ENCODE measurements at places on chromosomes 11 and 22.

- DNase-seq: no peak
These were observed 55.1 kb upstream of the CLDN5 start for GRCh38 chr22:19579115-19579811.

GRCh38 chr11:128039140-128040021, 548.0 kb downstream of the ETS1 start:
- peak; percentile 42 for DNase-seq

- DNase-seq: no peak
These were observed 571.6 kb downstream of the LUZP2 start for GRCh38 chr11:25068451-25068850.

DNA sequence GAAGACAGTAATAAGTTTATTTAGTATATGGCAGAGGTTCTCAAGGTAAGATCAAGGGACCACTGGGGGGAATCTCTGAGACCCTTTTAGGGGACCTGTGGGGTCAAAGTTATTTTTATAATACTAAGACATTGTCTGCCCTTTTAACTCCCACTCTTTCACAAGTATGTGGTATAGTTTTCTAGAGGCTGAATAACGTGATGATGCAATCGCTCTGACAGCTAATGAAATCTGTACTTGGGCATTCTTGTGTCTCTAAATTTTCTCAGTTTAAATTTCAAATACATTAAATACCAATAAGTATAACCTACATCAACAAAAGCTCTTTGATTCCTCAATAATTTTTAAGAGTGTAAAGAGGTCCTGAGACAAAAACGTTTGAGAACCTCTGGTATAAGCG, 147.9 kb downstream of the ATG16L2 start:
- DNase-seq: no peak

- no peak for DNase-seq
These were observed 26.5 kb downstream of the CTTN start for GRCh38 chr11:70424765-70425344.

- DNase-seq: no peak
These were observed 13.6 kb downstream of the TPCN2 start for GRCh38 chr11:69062169-69062855.

DNA sequence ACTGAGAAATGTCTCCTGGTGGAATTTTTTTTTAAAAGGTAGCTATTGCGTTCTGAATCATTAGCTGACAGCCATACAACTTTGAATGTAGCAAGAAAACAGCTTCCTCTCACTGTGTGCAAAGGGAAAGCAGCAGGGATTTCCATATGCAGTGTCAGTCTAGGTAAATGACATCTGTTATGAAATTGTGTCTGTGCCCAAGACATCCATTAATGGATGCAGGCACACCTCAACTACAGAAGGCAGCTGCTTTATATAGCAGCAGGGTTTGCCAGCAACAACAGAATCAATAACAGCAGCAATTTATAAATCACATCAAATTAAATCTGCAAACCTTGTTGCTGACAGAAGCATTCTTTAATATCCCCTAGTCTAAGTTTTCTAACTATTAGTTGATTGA, 745.3 kb upstream of the RAG2 start:
- no peak for DNase-seq

DNA sequence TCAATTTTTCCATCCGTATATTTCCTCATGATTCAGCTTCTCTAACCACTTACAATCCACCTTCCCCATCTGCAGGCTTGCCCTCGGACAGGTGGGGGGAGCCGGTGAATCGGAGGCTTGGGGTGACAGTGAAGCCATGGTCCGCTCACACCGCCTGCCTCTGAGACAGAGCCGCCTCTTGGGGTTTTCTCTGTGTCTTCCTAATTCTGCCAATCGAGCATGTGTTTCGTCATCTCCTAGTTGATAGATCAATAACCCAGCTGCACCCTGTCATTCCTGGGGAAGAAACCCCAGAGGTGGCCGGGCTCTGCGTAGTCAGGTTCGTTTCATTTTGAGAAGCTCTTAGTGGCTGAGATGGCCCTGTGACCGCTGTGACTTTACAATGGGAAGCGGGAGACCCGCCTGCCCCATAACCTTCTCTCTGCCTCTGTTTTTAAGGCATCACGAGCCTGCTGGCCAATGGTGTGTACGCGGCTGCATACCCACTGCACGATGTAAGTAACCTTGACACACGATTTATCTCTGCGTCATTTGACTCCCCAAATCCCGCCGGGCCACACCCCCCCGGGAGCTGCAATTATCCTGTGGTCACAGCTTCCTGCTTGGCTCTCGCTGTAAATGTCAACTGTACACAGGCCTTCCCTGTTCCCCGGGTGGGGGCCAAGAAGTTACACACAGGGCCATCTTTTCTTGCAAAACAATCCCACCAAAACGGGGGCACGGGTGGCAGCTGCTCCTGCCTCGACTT, 33.3 kb downstream of the ANO1 start:
- DNase-seq: no peak

DNA sequence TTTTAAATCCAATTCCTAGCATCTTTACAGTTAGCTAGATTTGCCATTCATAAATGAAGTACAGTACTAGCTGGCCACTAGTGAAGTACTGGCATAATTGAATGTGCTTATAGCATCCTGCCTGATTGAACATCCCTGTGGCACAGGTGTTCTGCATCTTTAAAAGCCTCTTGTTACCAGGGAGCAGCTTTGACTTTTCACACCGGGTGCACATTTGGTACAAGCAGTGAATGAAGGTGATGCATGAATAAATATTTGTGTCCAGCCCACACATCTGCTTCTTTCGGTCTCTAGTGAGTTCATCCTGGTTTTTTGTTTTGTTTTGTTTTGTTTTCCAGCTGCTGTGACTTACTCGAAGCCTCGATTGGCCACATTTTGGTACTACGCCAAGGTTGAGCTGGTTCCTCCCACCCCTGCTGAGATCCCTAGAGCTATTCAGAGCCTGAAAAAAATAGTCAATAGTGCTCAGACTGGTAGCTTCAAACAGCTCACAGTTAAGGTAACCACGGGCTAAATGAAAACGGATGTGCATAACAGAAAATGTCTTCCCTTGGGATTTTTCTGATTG, 5.3 kb downstream of the ATP5MG start:
- DNase-seq: no peak

- no peak for DNase-seq
These were observed 89.8 kb downstream of the PIWIL4 start for GRCh38 chr11:94656968-94657367.

- DNase-seq: no peak
These were observed 32.8 kb downstream of the PIWIL3 start for GRCh38 chr22:24741769-24742168.

GRCh38 chr11:126328444-126328843, 24.6 kb downstream of the DCPS start:
- no peak for DNase-seq

- DNase-seq: no peak
These were observed 3.3 kb downstream of the SGSM1 start for GRCh38 chr22:24809331-24809730.

DNA sequence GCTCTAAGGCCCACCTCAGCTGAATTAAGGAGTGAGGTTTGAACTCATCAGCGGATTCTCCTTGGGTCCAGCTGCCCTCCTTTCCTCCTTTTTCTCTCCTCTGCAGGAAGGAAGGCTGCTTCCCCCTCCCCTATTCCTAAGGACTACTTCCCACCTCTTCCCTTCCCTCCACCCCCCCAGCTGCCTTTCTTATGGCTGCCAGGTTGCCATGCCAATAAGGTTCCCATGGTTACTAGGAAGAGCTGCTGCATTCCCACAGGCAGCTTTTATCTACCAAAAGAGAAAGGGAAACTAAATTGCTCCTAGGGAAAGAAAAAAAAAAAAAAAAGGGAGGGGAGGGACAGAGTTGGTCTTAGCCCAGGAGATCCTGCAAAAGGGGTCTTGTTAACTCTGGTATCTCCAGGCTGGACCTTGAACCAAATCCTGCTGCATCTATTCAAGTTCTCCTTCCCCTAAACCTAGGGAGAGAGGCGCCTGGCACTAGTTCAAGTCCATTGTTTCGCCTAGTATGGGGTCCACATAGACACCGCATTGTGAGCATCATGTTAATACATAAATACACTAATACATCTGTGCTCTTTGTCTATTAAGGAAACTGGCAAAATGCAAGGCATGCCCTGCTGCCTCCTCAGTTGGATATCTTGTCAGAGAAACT, 21.2 kb upstream of the FEZ1 start:
- no peak for DNase-seq

- no peak for DNase-seq
These were observed 1.3 kb downstream of the SCARF2 start for GRCh38 chr22:20436307-20436767.

GRCh38 chr11:133895551-133895950, 50.2 kb upstream of the SPATA19 start:
- no peak for DNase-seq

DNA sequence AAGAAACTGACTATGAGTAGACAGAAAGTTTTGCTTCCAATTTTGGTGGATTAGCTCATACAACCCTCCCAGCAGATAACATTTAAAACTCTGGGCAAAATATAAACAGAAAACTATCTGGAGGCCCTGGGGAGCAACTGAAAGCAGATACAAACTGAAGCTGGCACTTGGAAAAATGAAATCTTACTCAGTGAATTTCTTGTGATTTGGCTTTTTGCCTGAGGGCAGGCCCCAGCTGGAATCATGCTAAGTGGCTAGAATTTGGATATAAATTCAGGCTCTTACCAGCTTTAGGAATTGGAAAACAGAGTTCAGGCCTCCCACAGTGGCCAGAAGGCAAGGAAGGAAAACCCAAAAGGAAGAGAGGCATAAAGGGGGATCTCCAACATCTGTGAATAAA, 85.8 kb downstream of the EFCAB6 start:
- DNase-seq: no peak

DNA sequence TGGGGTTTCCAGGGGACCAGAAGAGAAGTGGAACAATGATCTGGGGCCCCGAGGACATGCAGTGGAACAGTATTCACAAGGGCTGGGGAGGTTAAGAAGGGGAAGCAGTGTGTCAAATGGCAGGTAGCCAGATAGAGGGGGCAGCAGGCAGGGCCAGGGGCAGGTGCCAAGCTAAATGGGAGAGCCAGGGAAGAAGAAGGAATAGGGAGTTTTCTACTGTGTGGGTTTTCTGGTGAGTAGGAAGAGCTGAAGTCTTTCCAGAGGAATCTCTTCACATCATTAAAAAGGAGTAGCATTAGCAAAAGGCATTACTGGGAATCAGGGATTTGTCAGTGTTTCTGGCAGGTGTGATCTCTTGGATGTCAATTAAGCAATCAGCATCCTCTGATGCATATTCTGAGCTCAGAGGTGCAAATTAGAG, 55.8 kb downstream of the IRAG1 start:
- DNase-seq: no peak

- no peak for DNase-seq
These were observed 16.4 kb downstream of the TOM1 start for GRCh38 chr22:35315855-35316745.

DNA sequence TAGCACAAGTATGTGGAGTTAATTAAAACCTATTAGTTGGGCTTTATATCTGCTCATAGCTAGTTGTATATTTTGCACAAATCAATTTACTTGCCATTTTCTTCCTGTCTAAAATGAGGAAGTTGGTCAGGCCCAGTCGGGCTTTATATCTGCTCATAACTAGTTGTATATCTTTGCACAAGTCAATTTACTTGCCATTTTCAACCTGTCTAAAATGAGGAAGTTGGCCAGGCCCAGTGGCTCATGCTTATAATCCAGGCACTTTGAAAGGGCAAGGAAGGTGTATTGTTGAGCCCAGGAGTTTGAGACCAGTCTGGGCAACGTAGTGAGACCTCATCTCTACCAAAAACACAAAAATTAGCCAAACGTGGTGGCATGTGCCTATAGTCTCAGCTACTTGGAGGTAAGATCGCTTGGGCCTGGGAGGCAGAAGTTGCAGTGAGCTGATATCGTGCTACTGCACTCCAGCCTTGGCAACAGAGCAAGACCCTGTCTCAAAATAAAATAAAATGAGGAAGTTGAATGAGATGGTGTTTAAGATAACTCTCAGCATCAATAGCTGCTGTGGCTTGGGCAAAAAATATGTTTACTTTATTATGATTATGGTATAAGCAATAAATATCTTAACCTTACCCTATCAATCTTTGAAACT, 1558.6 kb upstream of the RAG2 start:
- DNase-seq: no peak

DNA sequence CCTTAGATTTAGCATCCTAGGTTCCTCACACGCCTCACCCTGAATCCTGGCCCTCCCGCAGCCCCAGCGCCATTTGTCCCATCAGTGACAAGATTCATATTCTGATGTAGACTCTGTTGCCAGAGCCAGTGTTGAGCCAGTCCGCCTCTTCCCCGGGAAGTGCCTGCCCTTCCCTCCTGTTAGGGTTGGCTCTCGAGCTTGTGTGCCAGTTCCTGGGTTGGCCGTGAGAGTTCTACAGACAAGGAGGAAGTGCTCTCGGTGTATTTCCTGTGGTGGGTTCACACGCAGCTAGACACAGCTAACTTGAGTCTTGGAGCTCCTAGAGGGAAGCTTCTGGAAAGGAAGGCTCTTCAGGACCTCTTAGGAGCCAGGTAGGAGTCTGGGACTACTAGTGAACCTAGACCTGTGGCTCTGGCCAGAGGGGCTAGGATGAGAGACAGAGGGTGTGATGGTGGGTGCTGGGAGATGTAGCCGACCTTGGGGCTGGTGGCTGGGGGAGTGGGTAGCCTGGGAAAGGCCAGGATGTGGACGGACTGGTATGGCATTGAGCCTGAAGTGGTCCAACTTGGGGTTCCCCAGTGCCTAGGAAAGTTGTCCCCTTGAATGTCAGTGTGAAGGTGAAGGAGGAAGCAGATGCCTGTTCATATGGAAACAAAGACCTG, at the start of gene IL18BP:
Gene IL18BP, plus strand, starts transcription at position 261 of the 662 bp plus-strand sequence. CDS start 1,076 bp downstream, outside the sequence.
- DNase-seq: no peak

GRCh38 chr11:78587446-78587845, 12.8 kb upstream of the NARS2 start:
- no peak for DNase-seq

GRCh38 chr11:127061947-127062346, 61.4 kb upstream of the KIRREL3 start:
- no peak for DNase-seq
